ENCODE measurements at places on chromosomes 1 and 21.

DNA sequence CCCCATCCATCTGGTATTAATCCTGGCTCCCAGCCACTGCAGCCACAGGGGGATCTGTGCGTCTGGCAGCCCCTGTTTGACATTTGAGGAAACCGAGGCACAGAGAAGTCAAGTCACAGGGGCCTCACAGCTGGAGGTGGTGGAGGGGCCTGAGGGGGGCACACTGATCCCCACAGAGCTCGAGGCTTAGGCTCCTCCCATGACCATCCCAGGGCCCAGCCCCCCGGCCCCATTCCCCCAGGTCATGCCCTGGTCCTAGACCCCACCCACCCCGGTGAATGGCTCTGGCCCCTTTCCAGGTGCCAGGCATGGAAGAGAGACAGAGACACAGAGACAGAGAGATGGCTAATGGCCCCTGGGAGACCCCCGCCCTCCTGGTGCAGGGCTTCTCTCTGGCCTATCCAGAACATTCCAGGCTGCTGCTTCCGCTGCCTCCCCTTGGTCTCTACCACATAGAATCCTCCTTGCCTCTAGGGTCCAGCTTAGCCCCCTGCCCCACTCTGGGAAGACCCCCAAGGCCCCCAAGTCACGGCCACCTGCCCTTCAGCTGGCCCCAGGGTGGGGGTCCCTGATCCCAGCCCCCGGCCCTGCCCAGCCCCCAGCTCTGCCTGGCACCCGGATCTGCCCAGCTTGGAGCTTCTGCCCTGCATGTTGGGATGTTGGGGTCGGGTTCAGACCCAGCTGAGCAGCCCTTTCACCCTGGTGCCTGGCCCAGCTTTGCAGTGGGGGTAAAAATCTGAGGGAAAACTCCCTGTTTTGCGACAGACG lies 29.2 kb upstream of the LRRC3 start:
- H3K27ac ChIP-seq, result no peak overlapping the region
- no peak overlapping the region for H3K4me3 ChIP-seq
- H3K27me3 ChIP-seq, result peaks cover 11% of the 10 kb centered on the region
- H3K36me3 ChIP-seq, result no peaks in the 10 kb centered on the region

GRCh38 chr1:110060034-110060661 lies 10.3 kb downstream of the ALX3 start:
- H3K4me3 ChIP-seq, result no peak overlapping the region
- no peak overlapping the region for H3K27ac ChIP-seq
- DNase-seq, result peak; percentile 43
- peaks cover 17% of the 10 kb centered on the region for H3K4me1 ChIP-seq

GRCh38 chr1:211511030-211511700 lies 19.2 kb upstream of the RD3 start:
- H3K27me3 ChIP-seq, result no peaks in the 10 kb centered on the region
- no peak overlapping the region for H3K27ac ChIP-seq
- H3K36me3 ChIP-seq, result no peaks in the 10 kb centered on the region
- no peak overlapping the region for H3K4me3 ChIP-seq
- peaks cover 19% of the 10 kb centered on the region for H3K4me1 ChIP-seq
- no peak for DNase-seq

- H3K4me1 ChIP-seq, result peaks cover 19% of the 10 kb centered on the region
- no peak overlapping the region for H3K27ac ChIP-seq
- no peak overlapping the region for H3K4me3 ChIP-seq
- DNase-seq, result no peak
- H3K27me3 ChIP-seq, result no peaks in the 10 kb centered on the region
Observed at GRCh38 chr1:9865724-9866123, 42.0 kb upstream of the CLSTN1 start.

- H3K27me3 ChIP-seq, result no peaks in the 10 kb centered on the region
- no peak for DNase-seq
- H3K27ac ChIP-seq, result no peak overlapping the region
- H3K4me1 ChIP-seq, result no peaks in the 10 kb centered on the region
Observed at GRCh38 chr1:58497499-58497898, 49.0 kb downstream of the OMA1 start.

- no peaks in the 10 kb centered on the region for H3K27me3 ChIP-seq
- H3K27ac ChIP-seq, result no peak overlapping the region
- DNase-seq, result no peak
- H3K4me1 ChIP-seq, result no peaks in the 10 kb centered on the region
- no peak overlapping the region for H3K4me3 ChIP-seq
- peaks cover 3% of the 10 kb centered on the region for H3K36me3 ChIP-seq
Observed at GRCh38 chr1:90973897-90974798, 47.7 kb downstream of the ZNF644 start.

GRCh38 chr1:99131546-99131945 lies 126.9 kb upstream of the PLPPR5 start:
- H3K36me3 ChIP-seq, result no peaks in the 10 kb centered on the region
- H3K4me1 ChIP-seq, result no peaks in the 10 kb centered on the region
- H3K4me3 ChIP-seq, result no peak overlapping the region
- no peak for DNase-seq
- H3K27ac ChIP-seq, result no peak overlapping the region

DNA sequence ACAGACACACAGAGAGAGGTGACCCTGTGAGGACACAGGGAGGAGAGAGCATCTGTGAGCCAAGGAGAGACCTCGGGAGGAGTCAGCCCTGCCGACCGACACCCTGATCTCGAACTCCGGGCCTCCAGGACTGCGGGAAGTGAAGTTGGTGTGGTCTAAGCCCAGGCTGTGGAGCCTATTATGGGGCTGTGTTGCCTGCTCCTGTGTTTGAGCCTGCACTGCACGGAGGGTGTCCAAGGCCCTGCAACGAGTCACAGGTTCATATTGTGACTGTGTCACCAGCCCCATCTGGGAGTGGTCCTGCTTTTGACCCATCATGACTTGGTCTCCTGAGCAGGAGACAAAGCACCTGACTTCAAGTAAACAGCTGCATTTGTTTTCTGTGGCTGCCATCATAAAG lies 186.0 kb upstream of the AJAP1 start:
- no peak overlapping the region for H3K4me3 ChIP-seq
- H3K4me1 ChIP-seq, result no peaks in the 10 kb centered on the region
- H3K27ac ChIP-seq, result no peak overlapping the region
- peaks cover 2% of the 10 kb centered on the region for H3K27me3 ChIP-seq
- no peak for DNase-seq

GRCh38 chr1:100700586-100700985 lies 19.0 kb upstream of the VCAM1 start:
- no peak for DNase-seq
- no peak overlapping the region for H3K4me3 ChIP-seq

- no peak overlapping the region for H3K27ac ChIP-seq
- no peaks in the 10 kb centered on the region for H3K4me1 ChIP-seq
- H3K27me3 ChIP-seq, result peaks cover 13% of the 10 kb centered on the region
- DNase-seq, result no peak
Observed at GRCh38 chr1:7177021-7177420, 391.8 kb downstream of the CAMTA1 start.

DNA sequence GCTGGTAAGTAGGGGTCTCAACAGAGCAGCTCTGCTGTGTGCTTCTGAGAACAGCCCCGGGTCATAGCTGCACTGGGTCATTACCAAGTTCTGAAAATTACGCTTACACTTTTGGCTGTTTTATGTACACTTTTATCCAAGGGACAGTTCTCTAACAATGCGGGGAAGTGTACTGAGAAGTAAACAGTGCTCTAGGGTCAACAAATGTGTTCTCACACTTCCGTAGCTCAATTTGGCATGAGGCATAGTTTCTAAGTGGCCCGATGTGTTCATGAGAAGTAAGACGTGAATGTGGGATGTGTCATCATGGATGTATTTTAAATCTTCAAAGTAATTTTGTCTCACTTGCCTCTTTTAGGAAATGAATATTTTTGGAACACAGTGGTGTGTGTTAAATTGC lies 10.9 kb upstream of the VAMP3 start:
- DNase-seq, result no peak
- H3K4me1 ChIP-seq, result no peaks in the 10 kb centered on the region
- H3K4me3 ChIP-seq, result no peak overlapping the region
- H3K27ac ChIP-seq, result no peak overlapping the region

GRCh38 chr1:113534875-113535274 lies 144.6 kb downstream of the MAGI3 start:
- H3K27ac ChIP-seq, result no peak overlapping the region
- no peaks in the 10 kb centered on the region for H3K36me3 ChIP-seq
- no peak for DNase-seq

DNA sequence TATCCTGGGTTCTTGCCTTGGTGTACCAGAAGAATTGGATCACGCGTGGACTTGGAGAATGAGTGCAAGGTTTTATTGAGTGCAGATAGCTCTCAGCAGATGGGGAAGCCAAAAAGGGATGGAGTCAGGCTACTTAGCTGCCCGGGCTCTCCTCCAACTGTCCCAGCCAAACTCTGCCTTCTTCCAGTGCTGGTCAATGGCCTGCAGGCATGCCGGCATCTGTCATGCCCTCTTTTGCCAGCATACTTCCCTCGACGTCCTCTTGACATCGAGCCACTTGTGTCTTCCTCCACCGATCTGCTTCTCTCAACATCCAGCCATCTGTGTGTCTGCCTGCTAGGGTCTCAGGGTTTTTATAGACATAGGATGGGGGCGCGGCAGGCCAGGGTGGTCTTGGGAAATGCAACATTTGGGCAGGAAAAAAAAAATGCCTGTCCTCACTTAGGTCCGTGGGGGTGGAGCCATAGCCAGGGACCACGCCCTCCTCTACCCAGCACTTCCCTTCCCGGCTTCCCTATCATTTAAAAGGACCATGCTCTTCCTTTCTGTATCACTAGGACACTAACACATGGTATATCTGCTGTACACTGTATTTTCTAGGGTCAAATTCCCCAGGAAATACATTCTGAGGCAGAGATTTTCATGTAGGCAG lies 47.0 kb upstream of the BCAR3 start:
- DNase-seq, result no peak
- no peak overlapping the region for H3K27ac ChIP-seq
- H3K36me3 ChIP-seq, result no peaks in the 10 kb centered on the region
- no peak overlapping the region for H3K4me3 ChIP-seq
- H3K4me1 ChIP-seq, result peaks cover 12% of the 10 kb centered on the region
- H3K27me3 ChIP-seq, result no peaks in the 10 kb centered on the region

DNA sequence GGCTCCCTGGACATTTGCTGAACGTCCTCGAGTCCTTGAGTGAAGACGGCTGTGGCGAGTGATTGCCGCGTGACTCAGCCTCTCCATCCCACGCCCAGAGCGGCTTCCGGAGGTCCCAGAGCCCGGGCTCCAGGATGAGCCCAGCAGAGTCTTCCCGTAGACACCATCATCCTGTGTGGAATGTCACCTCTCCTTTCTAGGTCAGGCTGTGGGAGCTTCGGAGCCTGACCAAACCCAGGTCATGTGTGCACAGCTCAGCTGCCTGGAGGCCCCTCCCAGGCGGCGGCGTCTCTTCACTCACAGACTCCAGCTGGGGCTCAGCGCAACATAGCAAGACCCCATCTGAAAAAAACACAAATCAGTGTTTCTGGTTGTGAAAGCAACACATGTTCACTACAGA lies 38.2 kb downstream of the PRKCZ start:
- H3K4me3 ChIP-seq, result no peak overlapping the region
- DNase-seq, result no peak

GRCh38 chr1:112439592-112439991 lies 43.6 kb downstream of the CTTNBP2NL start:
- no peak overlapping the region for H3K27ac ChIP-seq
- H3K27me3 ChIP-seq, result no peaks in the 10 kb centered on the region

DNA sequence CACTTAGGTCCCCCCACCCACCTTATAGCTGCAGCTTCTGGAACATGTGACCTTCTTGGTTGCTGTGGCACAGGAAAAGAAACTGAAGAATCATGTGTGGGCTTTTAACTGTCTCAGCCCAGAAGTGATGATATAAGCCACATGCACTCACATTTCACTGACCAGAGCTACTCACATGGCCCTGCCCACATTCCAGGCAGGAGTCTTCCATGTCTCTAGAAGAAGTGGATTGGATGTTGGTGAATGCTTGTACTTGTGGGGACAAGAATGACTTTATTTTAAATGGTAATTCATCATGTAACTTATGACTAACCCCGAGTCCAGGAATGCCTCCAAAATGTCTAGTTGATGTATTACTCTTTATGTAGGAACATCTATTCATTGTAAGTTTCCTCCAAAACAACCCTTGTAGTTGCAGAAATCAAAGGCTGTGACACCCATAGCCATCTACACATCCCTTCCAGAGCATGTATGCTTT lies 15.8 kb upstream of the CAMK1G start:
- H3K27me3 ChIP-seq, result no peaks in the 10 kb centered on the region
- no peak for DNase-seq
- H3K36me3 ChIP-seq, result no peaks in the 10 kb centered on the region
- no peak overlapping the region for H3K4me3 ChIP-seq

DNA sequence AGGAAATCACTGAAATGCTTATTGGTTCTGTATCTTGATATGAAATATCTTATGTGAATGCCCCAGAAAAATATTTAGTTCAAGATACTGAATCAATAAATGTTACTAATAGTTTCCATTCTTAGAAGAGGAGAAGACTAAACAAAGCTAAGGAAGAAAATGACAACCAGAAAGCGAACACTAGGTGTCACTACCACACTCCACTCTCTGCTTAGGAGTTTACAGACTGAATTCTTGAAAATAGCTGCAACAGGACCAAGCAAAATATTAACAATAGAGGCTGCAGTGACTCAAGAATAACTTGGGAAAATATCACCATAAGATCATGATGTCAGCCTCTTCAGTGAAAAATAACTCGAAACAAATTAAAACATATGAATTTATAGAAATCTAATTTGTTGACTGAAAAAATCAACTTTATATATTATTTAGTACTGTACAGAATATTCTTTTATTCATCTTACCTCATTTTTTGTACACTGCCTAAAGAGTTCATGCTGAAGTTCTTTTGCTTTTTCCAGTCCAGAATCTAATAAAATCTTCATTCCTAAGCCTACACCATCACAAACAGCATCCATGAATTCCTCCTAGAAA lies 61.6 kb downstream of the KIF14 start:
- no peak overlapping the region for H3K27ac ChIP-seq
- no peaks in the 10 kb centered on the region for H3K4me1 ChIP-seq
- H3K36me3 ChIP-seq, result no peaks in the 10 kb centered on the region
- peak; percentile 29 for DNase-seq
- no peaks in the 10 kb centered on the region for H3K27me3 ChIP-seq

- no peaks in the 10 kb centered on the region for H3K4me1 ChIP-seq
- DNase-seq, result no peak
- H3K27me3 ChIP-seq, result no peaks in the 10 kb centered on the region
- H3K4me3 ChIP-seq, result no peak overlapping the region
Observed at GRCh38 chr21:30058928-30059327, 107.7 kb downstream of the CLDN17 start.

GRCh38 chr1:218495931-218496330 lies 150.8 kb downstream of the TGFB2 start:
- H3K27me3 ChIP-seq, result no peaks in the 10 kb centered on the region
- no peaks in the 10 kb centered on the region for H3K4me1 ChIP-seq
- H3K27ac ChIP-seq, result no peak overlapping the region
- no peak for DNase-seq
- H3K4me3 ChIP-seq, result no peak overlapping the region

GRCh38 chr1:94978401-94978800 lies 51.5 kb upstream of the CNN3 start:
- no peak overlapping the region for H3K4me3 ChIP-seq
- no peak overlapping the region for H3K27ac ChIP-seq
- no peak for DNase-seq
- no peaks in the 10 kb centered on the region for H3K27me3 ChIP-seq

DNA sequence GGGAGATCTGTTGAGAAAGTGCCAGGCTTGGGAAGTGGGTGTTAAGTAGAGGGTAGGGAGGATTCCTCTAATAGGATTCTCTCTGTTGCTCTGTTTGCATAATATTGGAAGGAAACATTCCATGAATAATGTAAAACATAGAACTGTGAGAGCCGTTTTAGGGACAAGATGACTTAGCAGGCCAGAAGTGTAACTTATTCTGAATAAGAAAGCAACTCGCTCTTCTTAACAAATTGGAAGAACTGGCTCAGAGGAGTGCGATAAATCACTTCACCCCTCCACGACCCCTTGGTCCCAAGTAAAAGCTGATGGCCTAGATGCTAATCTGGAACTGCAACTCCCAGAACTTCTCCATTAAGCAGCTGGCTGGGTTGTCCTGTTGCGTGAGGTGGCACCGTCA lies 19.1 kb downstream of the SIM2 start:
- no peak overlapping the region for H3K4me3 ChIP-seq
- peaks cover 16% of the 10 kb centered on the region for H3K4me1 ChIP-seq
- DNase-seq, result no peak
- no peaks in the 10 kb centered on the region for H3K27me3 ChIP-seq

Measured in HepG2 (cell line).